Activated naive CD4-positive, alpha-beta T cell treated with anti-CD3 and anti-CD28 coated beads, Interleukin-2, amount 10 ng/mL, durations not matched to agents 5 hours and 36 hours (primary cell): ENCODE measurements at places on chromosomes 1 and 21. TPM values are rescaled to one million over a fixed set of nuclear protein-coding genes. Genes with fewer than 3 reads are reported as not detected.

Gene THBS3
- total RNA-seq, result 31.5 TPM

Gene TDRD10
- not detected for total RNA-seq

Gene TNFRSF18
- total RNA-seq, result 9.3 TPM

Gene IQGAP3
- total RNA-seq, result 24.9 TPM

Gene OR2T33
- total RNA-seq, result not detected

Gene LEFTY1
- total RNA-seq, result not detected

Gene MPL
- not detected for total RNA-seq

Gene ARV1
- total RNA-seq, result 13.1 TPM

Gene CFHR2
- total RNA-seq, result not detected

Gene FCAMR
- total RNA-seq, result not detected

Gene CEP85
- total RNA-seq, result 32.9 TPM

Gene PLEKHG5
- 4.1 TPM for total RNA-seq

Gene AQP10
- not detected for total RNA-seq
